ENCODE measurements at places on chromosomes 5 and 9. TPM values are rescaled to one million over a fixed set of nuclear protein-coding genes. Genes with fewer than 3 reads are reported as not detected.

The DPP7 gene
- polyA plus RNA-seq, result 176 TPM

The BNC2 gene
- 6.5 TPM for polyA plus RNA-seq

The GNA14 gene
- not detected for polyA plus RNA-seq

GRCh38 chr9:100601216-100601615, 23.3 kb downstream of the CAVIN4 start:
- no peaks in the 10 kb centered on the region for H3K27me3 ChIP-seq
- no peaks in the 10 kb centered on the region for H3K36me3 ChIP-seq
- no peak for DNase-seq

DNA sequence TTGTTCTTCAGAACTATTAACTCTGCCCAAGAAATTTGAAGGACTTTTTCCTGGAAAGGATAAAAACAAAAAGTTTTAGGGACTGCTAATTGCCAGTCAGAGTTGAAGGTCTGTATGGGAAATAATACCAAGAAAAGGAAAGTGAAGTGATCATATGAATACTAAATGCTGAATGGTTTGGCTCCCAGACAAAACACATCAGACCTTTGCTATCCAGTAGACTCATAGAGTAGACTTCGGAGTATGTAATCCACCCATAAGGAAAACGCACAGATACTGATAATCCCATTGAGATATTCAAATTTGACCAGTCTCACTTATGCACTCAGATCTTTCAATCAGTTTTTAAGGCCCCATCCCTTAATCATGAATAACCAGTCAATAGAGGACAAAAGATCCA, 319.0 kb upstream of the PTGER4 start:
- H3K27ac ChIP-seq, result peak overlapping the region; percentile 78
- DNase-seq, result no peak
- peaks cover 4% of the 10 kb centered on the region for H3K36me3 ChIP-seq
- peaks cover 9% of the 10 kb centered on the region for H3K27me3 ChIP-seq
- peak overlapping the region; percentile 75 for H3K4me3 ChIP-seq
- peaks cover 74% of the 10 kb centered on the region for H3K4me1 ChIP-seq

The NPR3 gene
- polyA plus RNA-seq, result 0.04 TPM

- no peaks in the 10 kb centered on the region for H3K27me3 ChIP-seq
- no peaks in the 10 kb centered on the region for H3K4me1 ChIP-seq
- no peak for DNase-seq
- no peaks in the 10 kb centered on the region for H3K36me3 ChIP-seq
- no peak overlapping the region for H3K4me3 ChIP-seq
Observed at GRCh38 chr5:179194201-179194910, 134.2 kb downstream of the ZNF354C start.

DNA sequence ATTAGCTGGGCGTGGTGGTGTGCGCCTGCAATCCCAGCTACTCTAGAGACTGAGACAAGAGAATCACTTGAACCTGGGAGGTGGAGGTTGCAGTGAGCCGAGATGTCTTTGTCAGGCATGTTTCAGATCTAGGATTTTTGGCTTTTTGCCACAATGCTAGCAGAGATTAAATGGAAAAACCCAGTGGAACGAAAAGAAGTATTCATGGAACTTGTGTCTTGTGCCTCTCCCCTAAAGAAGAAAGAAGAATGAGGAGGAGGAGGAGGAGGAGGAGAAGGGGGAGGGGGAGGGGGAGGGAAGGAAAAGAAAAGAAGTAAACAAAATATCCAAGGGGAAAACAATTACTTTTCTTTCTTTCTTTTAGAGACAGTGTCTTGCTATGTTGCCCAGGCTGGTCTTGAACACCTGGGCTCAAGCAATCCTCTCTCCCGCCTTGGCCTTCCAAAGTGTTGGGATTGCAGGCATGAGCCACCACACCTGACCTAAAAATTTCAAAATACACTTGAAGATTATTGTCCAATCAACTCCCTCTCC, 106.0 kb downstream of the ARRDC3 start:
- H3K36me3 ChIP-seq, result peaks cover 3% of the 10 kb centered on the region
- peaks cover 22% of the 10 kb centered on the region for H3K27me3 ChIP-seq
- H3K27ac ChIP-seq, result no peak overlapping the region
- H3K4me3 ChIP-seq, result no peak overlapping the region
- DNase-seq, result no peak
- H3K4me1 ChIP-seq, result peaks cover 22% of the 10 kb centered on the region

GRCh38 chr5:83551821-83552220, 80.3 kb downstream of the VCAN start:
- DNase-seq, result no peak
- H3K36me3 ChIP-seq, result no peaks in the 10 kb centered on the region
- no peaks in the 10 kb centered on the region for H3K27me3 ChIP-seq
- no peaks in the 10 kb centered on the region for H3K4me1 ChIP-seq

The RELL2 gene
- polyA plus RNA-seq, result 3.1 TPM

The VCP gene
- 173 TPM for polyA plus RNA-seq

The SGCD gene
- polyA plus RNA-seq, result 0.34 TPM

The NANS gene
- polyA plus RNA-seq, result 34.1 TPM

The ANKRD18B gene
- polyA plus RNA-seq, result not detected

The STING1 gene
- polyA plus RNA-seq, result 142 TPM

The SUSD3 gene
- polyA plus RNA-seq, result 3.5 TPM
